ENCODE measurements at places on chromosomes 1 and 21. TPM values are rescaled to one million over a fixed set of nuclear protein-coding genes. Genes with fewer than 3 reads are reported as not detected.

The FNDC5 gene
- 2.6 TPM for total RNA-seq

The S100A5 gene
- total RNA-seq, result 0.72 TPM

The PRAMEF17 gene
- not detected for total RNA-seq

The G0S2 gene
- 2.5 TPM for total RNA-seq

The CLDN17 gene
- total RNA-seq, result not detected

The PRAMEF8 gene
- not detected for total RNA-seq

The AIRE gene
- total RNA-seq, result not detected

The IL12RB2 gene
- 0.26 TPM for total RNA-seq

The HIVEP3 gene
- total RNA-seq, result 6.0 TPM

DNA sequence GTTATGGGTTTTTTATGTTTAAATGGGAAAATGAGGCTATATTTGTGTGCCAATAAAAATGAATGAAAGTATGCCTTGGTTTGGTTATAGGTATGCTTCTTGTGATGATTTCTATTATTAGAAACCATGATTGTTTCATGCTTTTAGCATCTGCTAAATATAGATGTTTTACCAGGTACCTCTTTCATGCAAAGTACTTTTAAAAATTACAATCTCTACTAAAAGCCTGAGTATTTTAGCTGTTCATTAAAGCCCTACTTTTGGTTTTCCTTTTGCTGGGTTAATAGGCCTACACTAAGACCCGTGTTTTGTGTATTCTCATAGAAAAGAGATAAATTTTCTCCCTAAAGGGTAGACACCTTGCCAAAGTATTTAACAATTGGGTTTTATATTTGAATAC, 32.0 kb downstream of the MTF2 start:
- DNase-seq, result no peak

- DNase-seq, result no peak
These were observed 55.1 kb downstream of the MACO1 start for GRCh38 chr1:25485536-25486411.

- no peak for DNase-seq
These were observed 72.6 kb downstream of the SGIP1 start for GRCh38 chr1:66606362-66607065.

DNA sequence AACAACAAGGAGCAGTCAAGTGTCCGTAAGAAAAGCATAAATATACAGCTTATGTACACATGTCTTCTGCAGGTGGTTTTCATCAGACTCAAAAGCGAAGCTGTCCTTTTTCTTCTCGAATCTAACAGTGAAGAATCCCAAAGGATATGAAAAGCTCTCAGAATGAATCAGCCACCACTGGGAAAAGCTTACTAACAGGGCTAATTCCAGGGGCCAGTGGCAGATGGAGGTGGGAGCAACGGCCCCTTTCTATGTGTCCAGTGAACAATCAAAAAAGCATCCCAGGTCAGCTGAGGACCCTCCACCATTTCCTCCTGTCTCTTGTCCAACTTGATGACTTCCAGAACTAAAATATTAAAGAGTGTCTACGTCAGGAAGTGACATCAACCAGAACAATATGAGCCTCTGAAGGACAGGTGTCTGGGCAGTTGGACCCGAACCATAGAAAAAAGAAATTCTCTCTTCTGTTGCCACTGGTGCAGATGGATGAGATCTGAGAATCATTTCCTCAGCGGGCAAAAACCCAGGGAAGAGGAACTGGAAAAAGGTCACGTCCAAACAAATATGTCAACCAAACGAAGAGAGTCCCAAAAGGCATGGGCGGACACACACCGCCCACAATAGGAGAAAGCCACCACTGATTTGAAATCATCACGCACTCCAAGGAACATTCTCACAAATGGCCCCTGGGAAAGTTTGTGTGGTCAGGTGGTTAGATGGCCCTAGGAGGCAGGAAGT, 70.4 kb upstream of the TIAM1 start:
- no peak for DNase-seq

DNA sequence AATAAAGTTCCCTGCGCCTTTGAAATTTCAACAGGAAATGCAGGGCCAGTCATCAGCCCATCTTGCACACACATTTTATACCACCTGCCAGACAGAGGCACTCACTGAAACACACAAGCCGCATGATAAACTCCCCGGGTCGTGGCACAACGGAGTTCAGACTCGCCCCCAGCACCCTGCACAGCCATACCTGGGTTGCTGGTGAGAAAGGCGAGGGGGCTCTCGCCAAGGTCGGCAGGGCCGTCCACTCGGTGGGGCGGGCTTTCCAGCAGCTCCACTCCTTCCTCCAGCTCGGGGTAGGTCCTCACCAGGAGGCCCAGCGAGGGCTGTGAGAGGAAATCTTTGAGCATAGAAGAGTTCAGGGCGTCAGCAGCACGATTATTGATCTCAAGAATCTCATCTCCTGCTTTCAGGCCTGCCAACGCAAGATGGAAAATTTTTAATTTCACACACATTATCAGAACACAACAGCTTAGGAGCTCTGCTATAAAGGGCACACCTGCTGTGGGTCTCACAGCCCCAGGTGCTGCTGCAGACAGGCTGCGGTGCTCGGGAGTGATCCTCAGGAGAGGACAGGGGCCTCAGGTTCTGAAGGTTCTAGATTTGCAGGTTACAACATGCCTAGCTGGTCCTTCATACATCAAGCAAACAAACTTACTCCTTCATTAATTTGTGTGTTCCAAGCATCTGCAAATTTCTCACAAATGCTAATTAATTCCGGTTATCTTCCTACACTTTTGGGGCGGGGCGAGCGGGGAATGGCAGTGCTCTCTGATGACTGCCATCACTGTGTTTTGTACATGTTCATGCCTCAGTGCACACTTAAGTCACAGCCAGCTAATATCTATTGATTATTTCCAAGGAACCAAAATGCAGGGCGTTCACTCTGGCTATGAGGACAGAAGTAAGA, 144.2 kb upstream of the KRTAP19-8 start:
- no peak for DNase-seq

DNA sequence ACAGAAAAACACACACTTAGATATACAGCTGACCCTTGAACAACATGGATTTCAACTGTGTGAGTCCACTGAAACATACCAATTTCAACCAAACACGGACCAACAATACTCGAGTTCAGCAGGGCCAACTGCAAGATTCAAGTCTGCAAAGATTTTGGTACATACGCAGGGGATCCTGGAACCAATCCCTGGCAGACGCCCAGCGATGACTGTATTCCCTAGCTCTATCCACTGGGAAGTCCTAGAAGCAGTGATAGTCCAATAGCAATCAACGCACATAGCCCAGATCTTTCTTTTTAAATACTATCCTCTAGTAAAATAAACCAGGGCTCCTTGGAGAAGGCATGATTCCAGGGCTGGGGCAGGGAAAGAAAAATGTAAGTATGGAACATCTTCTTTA, 9.0 kb downstream of the DDX59 start:
- DNase-seq, result no peak

- DNase-seq, result peak; percentile 41
These were observed 622.4 kb upstream of the PKN2 start for GRCh38 chr1:88061492-88062177.

GRCh38 chr21:27112186-27112585, 145.3 kb upstream of the ADAMTS5 start:
- DNase-seq, result no peak

GRCh38 chr1:241459186-241459802, 60.3 kb downstream of the FH start:
- no peak for DNase-seq

- DNase-seq, result no peak
These were observed 49.5 kb downstream of the FASLG start for GRCh38 chr1:172708452-172708851.

DNA sequence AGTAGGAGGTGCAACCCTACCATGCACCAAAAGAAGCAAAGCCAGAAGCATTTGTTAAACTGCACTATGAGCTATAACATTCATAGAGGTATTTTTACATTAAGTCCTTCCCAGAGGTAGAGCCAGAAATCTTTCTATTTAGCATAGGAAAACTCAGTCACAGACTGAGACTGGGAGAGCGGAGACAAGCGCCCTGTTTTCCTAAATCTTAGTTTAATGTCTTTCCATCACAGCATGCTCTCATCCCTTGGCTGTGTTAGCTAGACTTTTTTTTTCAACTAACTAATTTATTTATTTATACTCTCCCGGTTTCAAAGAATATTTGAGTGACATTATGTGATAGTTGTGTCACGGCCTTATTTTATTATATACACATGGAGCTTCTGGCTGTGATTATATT, 304.1 kb downstream of the LMX1A start:
- no peak for DNase-seq

DNA sequence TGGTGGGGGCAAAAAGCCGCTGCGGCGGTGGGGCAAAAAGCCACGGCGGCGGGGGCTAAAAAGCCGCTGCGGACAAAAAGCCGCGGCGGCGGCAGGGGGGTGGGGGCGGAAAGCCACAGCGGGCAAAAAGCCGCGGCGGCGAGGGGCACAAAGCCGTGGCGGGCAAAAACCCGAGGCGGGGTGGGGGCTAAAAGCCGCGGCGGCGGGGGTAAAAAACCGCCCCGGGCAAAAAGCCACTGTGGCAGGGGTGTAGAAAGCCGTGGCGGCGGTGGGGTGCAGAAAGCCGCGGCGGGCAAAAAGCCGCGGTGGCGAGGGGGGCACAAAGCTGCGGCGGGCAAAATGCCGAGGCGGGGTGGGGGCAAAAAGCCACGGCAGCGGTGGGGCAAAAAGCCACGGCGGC, 3901.8 kb downstream of the SRGAP2C start:
- DNase-seq, result no peak

DNA sequence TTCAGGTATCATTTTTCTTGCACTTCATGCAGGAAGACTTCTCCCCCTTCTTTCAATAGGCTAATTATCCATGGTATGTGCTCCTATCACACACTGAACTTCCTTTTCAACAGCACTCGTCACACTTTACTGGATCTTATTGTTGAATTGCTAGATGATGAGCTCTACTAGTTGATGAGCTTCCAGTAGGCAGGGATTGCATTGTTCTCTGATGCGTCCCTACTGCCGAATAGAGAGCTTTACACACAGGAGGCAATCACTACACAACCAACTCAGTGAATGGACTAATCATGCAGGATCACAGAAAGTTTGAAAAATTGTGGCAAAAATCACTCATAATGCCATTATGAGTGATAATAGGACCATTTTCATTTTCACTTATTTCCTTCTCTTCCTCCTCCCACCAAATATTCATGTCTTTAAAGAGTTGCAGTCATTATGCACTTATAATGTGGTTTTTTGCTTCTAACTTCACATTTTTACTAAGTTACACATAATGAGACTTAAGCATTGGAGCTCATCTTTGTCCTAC, 128.1 kb upstream of the ZNF648 start:
- no peak for DNase-seq

- DNase-seq, result no peak
These were observed 16.6 kb upstream of the CCDC27 start for GRCh38 chr1:3735688-3736087.

DNA sequence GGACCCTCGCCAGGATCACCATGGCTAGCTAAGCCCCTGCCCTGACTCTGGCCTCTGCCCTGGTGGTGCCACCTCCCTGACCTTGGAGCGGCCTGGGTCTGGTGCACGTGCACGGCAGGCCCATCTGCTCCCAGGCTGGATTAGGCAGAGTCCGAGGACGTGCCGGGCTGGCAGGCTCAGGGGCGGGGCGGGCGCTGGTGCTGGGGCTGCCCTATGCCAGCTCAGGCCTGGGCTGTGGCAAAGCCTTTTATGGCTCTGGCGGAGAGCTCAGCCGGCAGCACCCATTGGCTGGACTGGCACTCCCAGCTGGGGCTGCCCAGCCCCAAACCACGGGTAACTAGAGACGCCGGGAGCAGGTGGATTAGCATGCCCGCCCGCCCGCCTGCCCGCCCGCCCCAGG, 17.1 kb upstream of the EDN2 start:
- DNase-seq, result no peak

- DNase-seq, result no peak
These were observed 1279.6 kb downstream of the KCNT2 start for GRCh38 chr1:195328681-195329080.

GRCh38 chr1:211783266-211783665, 47.3 kb downstream of the LPGAT1 start:
- no peak for DNase-seq

GRCh38 chr1:84849357-84849975, 43.5 kb downstream of the LPAR3 start:
- no peak for DNase-seq

DNA sequence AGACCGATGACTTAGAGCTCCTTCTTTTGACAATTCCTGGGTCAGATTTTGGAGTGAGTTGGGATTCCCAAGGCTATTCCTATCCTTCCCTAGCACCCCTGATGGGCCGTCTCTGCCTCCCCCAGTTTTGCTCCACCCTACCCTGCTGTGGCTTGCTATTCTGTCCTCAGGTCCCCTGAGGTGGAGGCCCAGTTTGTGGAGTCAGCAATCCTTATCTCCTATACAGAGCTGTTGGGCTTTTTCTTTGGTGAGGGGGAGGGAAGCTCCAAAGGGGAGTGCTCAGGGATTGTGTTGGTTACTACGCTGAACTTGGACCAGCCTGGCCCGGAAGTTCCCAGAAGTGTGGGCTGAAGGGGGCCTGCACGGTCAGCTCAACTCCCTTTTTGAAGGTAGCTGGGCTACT, 7.6 kb downstream of the SESN2 start:
- DNase-seq, result no peak

GRCh38 chr1:220375715-220376114, 103.5 kb upstream of the RAB3GAP2 start:
- no peak for DNase-seq

DNA sequence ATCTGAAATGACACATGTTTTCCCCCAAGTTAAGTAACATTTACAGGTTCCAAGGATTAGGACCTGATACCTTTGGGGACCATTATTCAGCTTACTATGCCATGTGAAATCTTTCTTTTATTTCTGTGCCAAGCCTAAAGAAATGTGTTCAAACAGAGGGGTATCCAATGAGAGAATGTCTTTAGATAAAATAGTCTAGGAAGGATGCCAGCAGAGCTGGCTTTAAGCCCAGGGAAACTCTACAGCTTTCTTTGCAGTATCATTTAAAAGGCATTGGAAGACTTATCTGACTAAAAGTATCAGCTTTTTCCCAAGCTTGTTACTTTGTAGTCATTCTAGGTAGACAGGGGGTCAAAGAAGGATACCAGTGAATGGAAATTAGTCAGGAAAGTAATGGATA, 860.4 kb downstream of the PLA2G4A start:
- no peak for DNase-seq

DNA sequence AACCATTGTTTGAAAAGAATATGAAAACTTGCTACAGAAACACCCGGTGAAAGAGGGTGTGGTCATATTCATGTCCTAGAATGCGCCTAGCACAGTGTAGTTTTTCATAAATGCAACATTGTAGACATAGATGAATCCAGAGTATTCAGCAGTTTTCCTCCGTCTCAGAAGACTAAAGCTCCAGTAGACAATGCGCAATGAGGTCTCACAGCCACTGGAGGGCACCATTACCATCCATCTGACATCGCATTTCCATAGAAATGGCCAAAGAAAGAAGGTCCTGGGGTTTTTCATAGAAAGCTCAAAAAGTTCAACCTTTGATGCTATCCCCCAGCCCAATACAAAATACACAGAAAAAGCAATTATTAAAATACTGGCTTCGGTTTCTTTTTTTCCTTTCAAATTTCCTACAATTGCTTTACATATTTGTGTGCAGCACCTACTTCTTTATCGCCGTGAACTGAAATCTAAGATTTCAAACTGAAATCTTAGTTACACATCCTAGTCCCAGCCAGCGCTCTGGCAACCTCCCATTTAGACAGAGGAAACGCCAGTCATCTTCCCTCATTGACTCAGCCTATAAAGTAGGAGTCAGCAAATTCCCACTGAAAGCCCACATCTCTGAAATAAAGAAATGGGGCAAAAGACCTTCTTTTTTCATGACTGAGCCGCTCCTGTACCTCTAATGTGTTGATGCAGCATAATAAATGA, 3.9 kb upstream of the CD58 start:
- DNase-seq, result no peak

GRCh38 chr21:41381731-41382130, 19.9 kb downstream of the MX2 start:
- no peak for DNase-seq

Data from Panc1 (cell line).